ENCODE measurements at places on chromosomes 6 and 20. TPM values are rescaled to one million over a fixed set of nuclear protein-coding genes. Genes with fewer than 3 reads are reported as not detected.

GRCh38 chr6:137728386-137729349, 138.4 kb upstream of the TNFAIP3 start:
- no peaks in the 10 kb centered on the region for H3K36me3 ChIP-seq
- peaks cover 6% of the 10 kb centered on the region for H3K4me1 ChIP-seq
- H3K4me3 ChIP-seq = no peak overlapping the region
- DNase-seq = no peak

TGM3 gene
- not detected for total RNA-seq

TMEM217 gene
- total RNA-seq = 1.0 TPM

- H3K36me3 ChIP-seq = no peaks in the 10 kb centered on the region
- H3K27me3 ChIP-seq = no peaks in the 10 kb centered on the region
- no peak for DNase-seq
- no peak overlapping the region for H3K27ac ChIP-seq
- H3K4me3 ChIP-seq = no peak overlapping the region
Measured at GRCh38 chr6:133644548-133644891, 244.4 kb upstream of the TCF21 start.

DNA sequence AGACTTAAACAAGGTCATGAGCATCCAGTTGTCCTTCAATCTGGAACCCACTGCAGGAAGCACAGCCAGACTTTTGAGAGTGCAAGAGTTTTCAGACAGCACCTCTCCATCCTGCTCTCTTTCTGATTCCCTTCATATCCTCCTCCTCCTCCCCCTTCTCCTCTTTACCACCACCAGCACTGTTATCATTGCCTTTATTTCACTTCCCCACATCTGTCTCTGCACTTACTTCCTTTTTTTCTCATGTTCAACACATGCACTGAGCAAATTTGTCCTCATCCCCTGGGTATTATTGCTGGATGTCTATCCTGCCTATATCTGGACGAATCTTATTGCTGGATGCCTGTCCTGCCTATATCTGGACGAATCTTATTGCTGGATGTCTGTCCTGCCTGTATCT, 554.8 kb downstream of the DHX35 start:
- no peak overlapping the region for H3K4me3 ChIP-seq
- no peaks in the 10 kb centered on the region for H3K36me3 ChIP-seq
- DNase-seq = no peak
- H3K27me3 ChIP-seq = no peaks in the 10 kb centered on the region
- no peaks in the 10 kb centered on the region for H3K4me1 ChIP-seq

DNA sequence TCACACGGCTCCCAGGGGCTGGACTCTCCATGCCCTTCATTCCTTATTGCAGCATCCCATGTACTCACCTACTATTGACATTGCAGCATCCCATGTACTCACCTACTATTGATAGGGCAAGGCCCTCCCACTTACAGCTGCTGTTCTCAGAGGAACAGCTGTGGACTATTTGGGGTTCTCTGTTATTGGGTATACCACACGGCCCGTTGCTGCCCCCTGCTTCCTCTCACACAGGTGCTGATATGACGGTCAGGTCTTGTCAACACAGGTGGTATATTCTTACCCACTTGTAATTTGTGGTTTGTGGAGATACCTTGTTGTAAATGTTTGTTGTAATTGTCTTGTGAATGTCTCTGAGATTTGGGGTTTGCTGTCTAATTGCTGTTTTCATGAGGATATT, 18.8 kb downstream of the ALDH5A1 start:
- H3K36me3 ChIP-seq = no peaks in the 10 kb centered on the region
- no peak overlapping the region for H3K27ac ChIP-seq
- H3K4me1 ChIP-seq = no peaks in the 10 kb centered on the region
- H3K4me3 ChIP-seq = no peak overlapping the region

TOMM6 gene
- 115 TPM for total RNA-seq

OR2J2 gene
- not detected for total RNA-seq

DNA sequence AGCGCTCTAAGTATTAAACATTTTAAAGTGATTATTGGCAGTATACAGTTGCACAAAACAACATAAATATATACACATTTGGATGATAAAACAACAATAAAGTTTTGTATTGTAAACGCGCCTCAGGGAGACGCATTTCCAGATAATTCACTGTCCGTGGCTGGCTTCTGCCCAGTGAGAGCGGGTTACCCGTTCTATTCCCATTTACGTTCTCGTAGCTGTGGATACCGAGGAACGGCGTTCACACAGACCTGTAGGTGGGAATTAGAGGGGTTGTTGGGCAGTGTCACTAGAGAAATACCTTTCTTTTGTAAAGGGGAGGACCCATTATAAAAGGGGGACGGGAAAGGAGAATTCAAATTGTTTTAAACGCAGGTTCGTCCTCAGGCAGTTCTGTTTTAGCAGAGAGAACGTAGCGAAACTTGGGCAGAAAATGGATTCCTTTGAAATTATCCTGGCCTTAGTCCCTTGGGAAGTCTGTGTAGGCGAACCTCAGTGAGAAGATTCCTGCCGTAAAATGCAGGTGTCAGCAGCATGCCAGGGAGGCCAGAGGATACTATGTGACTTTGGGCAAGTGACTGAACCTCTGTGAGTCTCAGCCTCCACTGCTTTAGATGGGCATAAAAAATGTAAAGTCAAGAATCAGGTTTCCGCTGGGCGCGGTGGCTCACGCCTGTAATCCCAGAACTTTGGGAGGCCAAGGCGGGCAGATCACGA, 756 bp downstream of the MTG2 start:
- H3K27ac ChIP-seq = no peak overlapping the region
- no peaks in the 10 kb centered on the region for H3K27me3 ChIP-seq
- no peak for DNase-seq

DNA sequence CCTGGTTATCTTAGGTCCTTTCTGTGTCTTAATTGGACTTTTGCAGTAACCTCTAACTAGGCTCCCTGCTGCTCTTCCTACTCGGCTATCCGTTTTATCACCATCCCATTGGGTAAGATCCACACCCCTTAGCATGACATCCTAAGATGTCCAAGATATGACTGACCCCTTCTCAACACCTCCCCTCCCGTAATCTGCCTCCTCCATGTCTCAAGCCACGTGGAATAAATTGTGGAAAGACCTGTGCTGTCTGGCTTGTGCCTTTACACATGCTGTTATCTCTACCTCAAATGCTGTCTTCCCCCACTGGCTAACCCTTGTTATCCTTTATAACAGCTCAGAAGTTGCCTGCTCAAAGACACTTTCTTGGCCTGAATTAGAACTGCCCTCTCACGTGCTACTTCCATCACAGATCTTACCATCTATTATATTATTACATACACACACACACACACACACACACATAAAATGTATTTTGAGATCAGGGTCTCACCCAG, 26.5 kb downstream of the EIF2S2 start:
- H3K4me1 ChIP-seq = peaks cover 52% of the 10 kb centered on the region
- DNase-seq = no peak
- H3K36me3 ChIP-seq = peaks cover 22% of the 10 kb centered on the region
- H3K4me3 ChIP-seq = no peak overlapping the region
- H3K27ac ChIP-seq = no peak overlapping the region
- no peaks in the 10 kb centered on the region for H3K27me3 ChIP-seq

- peaks cover 8% of the 10 kb centered on the region for H3K4me1 ChIP-seq
- H3K36me3 ChIP-seq = no peaks in the 10 kb centered on the region
- no peak overlapping the region for H3K4me3 ChIP-seq
- H3K27me3 ChIP-seq = no peaks in the 10 kb centered on the region
Measured at GRCh38 chr6:24004062-24004461, 122.0 kb upstream of the NRSN1 start.

LIN28B gene
- not detected for total RNA-seq

DNA sequence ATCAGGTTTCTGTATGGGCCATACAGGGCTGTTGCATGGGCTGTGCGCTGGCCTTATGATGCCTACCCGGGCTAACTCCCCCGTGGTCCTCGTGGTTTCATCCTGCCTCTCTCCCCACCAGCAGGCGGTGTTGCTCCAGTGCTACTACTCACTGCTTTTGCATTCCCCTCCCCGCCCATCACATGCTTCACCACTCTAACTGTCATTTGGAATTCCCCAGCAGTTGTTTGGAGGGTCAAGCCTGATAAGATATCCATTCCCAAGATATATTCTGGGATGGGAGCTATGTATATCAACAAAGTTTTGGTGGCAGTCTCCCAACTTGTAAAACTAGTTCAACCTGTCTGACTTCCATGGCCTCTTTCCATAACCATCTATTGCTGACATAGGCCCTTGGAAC, 233.2 kb upstream of the SOX4 start:
- no peak overlapping the region for H3K27ac ChIP-seq
- H3K4me3 ChIP-seq = no peak overlapping the region
- no peaks in the 10 kb centered on the region for H3K27me3 ChIP-seq
- no peaks in the 10 kb centered on the region for H3K36me3 ChIP-seq
- DNase-seq = no peak

- H3K4me3 ChIP-seq = no peak overlapping the region
- no peaks in the 10 kb centered on the region for H3K4me1 ChIP-seq
- H3K36me3 ChIP-seq = no peaks in the 10 kb centered on the region
- DNase-seq = no peak
- no peak overlapping the region for H3K27ac ChIP-seq
- no peaks in the 10 kb centered on the region for H3K27me3 ChIP-seq
Measured at GRCh38 chr6:141851063-141851462, 281.7 kb upstream of the GJE1 start.

SAPCD1 gene
- not detected for total RNA-seq

- H3K27me3 ChIP-seq = no peaks in the 10 kb centered on the region
- no peak for DNase-seq
- no peaks in the 10 kb centered on the region for H3K4me1 ChIP-seq
- H3K4me3 ChIP-seq = no peak overlapping the region
- no peak overlapping the region for H3K27ac ChIP-seq
Measured at GRCh38 chr20:15310361-15310760, 972.9 kb upstream of the FLRT3 start.
